ENCODE measurements at places on chromosomes 1 and 21. TPM values are rescaled to one million over a fixed set of nuclear protein-coding genes. Genes with fewer than 3 reads are reported as not detected.

Gene HUNK
- total RNA-seq: 0.47 TPM

Gene BEND5
- 8.9 TPM for total RNA-seq

Gene OR14K1
- total RNA-seq: not detected

Gene RIPK4
- total RNA-seq: 0.93 TPM

Gene BSDC1
- 74.2 TPM for total RNA-seq

Gene ANKRD13C
- total RNA-seq: 24.7 TPM

Measured in gastroesophageal sphincter (tissue), 4 donors.